ENCODE measurements at places on chromosomes 11 and 22. TPM values are rescaled to one million over a fixed set of nuclear protein-coding genes. Genes with fewer than 3 reads are reported as not detected.

The TMEM25 gene
- total RNA-seq = 12.3 TPM

The CRACR2B gene
- total RNA-seq = not detected

The NRXN2 gene
- not detected for total RNA-seq

The ZNF280B gene
- 1.7 TPM for total RNA-seq

The PAFAH1B2 gene
- total RNA-seq = 120 TPM

The SLC43A1 gene
- total RNA-seq = 13.6 TPM

The SMTNL1 gene
- not detected for total RNA-seq

The CARNS1 gene
- 0.13 TPM for total RNA-seq

The RAB38 gene
- not detected for total RNA-seq

The DNAJB13 gene
- total RNA-seq = 0.07 TPM

The ZBTB44 gene
- total RNA-seq = 18.2 TPM

The FOLH1 gene
- 0.40 TPM for total RNA-seq

The PLA2G6 gene
- total RNA-seq = 2.9 TPM

The EIF4ENIF1 gene
- 12.4 TPM for total RNA-seq

The NFAM1 gene
- not detected for total RNA-seq

The OR52I2 gene
- not detected for total RNA-seq

The GRM5 gene
- total RNA-seq = 0.34 TPM

The SLC35C1 gene
- 11.7 TPM for total RNA-seq

The GPHA2 gene
- total RNA-seq = 0.53 TPM

The MMP8 gene
- total RNA-seq = 0.37 TPM

The HORMAD2 gene
- total RNA-seq = not detected
